ENCODE measurements at places on chromosomes 16 and 17.

- DNase-seq: no peak
These were observed 40.4 kb upstream of the NDRG4 start for GRCh38 chr16:58459344-58460218.

DNA sequence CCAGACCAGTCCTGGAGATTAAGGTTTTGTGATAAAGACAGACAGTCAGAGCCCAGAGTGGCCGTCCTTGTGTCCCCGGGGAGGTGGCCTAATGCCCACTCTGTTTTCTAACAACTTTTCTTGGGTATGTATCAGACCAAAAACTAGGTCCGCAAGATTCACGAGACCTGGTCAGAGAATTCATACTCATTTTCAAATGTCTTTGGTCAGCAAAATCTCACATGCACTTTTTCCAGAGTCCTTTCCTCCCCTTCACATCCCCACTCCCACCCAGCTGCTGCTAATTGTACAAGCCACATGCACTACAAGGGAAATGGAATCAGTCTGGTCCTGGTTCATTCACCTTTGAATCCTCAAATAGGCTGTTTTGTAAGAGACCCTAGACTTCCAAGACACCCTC is 61.7 kb downstream of the C17orf67 start:
- DNase-seq: no peak

DNA sequence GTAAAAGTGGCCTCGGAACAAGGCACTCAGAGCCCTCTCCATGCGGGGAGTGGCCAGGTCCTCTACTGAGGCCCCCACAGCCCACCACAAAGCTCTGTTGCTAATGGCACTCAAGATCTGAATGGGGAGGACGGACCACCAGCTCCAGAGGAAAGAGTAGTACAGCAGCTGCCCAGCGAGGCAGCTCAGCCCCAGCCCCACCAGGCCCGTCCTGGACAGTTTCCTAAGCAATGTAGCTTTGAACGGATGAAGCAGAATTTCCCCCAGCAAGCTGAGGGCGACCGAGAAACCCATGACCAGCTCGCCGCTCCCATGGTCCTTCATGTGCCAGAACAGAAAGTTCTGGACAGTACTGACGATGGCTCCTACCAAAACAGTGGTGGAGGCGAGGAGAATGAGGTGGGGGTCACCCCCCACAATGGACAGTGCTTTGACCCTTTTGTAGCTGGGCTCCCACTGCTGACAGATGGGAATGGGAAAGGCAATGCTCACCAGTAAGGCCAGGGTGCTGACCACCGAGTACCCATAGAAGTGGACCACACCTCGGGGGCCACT is 1.5 kb downstream of the MFSD6L start:
- no peak for DNase-seq

- no peak for DNase-seq
These were observed 27.1 kb upstream of the GPRC5C start for GRCh38 chr17:74404789-74405188.

DNA sequence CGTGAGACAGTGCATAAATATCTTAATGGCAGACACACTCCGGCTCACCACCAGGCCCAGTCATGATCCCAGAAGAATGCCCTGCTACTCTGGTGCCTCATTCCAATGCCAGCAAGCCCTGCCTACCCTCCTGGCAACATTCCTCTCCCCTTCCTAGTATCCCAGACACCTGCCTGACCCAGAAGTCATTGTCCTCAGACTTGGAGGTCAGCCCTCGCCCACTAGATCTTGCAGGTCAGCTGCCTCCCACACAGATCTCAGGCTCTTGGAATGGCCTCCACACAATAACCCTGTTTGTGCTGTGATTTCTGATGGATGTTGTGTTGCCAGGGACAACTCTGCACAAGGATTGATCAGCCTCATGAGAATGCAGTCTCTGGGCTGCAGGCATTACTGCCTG is 1.8 kb upstream of the TEX2 start:
- DNase-seq: no peak

GRCh38 chr17:56389356-56389755 is 204.1 kb upstream of the NOG start:
- no peak for DNase-seq

GRCh38 chr16:82195917-82196494 is 26.0 kb upstream of the MPHOSPH6 start:
- no peak for DNase-seq

- DNase-seq: peak; percentile 68
These were observed 10.8 kb downstream of the HID1 start for GRCh38 chr17:74961657-74962350.

DNA sequence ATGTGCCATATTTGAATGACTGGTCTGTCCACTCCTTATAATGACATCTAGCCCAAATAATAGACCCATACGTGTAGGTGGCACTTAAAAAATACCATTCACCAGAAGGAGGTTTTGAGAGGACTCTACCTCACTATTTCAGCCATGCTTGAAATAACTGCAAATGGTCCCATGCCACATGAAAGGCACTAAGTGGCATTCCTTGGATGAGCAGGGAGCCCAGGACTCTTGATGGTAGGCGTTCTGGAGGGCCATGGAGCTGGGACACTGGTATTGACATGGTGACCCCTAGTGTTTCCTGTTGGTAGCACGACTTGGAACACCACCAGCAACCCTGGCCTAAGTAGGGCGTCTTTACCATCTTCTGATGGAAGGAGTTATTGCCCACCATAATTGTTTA is 148.7 kb upstream of the ZFHX3 start:
- peak; percentile 30 for DNase-seq

DNA sequence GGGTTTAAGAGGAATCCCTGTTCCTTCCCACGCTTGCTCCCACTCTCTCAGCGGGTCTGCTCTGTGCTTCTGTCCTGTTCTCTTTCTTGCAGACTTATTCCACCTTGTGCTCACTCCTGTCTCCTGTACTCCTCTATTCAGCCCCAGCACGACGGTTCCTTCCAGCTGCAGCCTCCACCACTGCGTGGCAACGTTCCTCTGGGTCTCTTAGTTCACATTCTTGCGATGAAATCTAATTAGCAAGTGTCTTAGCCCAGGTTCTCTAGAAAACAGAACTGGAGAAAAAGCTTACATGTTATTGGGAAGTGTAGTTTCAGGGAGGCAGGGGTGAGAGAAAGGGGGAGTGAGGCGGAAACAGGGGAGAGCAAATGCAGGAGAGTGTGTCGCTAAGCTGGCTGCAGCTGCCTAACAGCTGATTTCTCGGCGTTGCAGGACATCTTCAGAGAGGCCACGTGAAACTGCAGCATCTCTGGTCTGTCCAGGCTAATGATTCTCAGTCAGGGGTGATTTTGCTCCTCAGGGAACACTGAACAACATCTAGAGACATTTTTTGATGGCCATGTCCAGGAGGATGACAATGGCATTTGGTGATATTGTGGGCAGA is 213.2 kb upstream of the NLRP1 start:
- DNase-seq: no peak

GRCh38 chr17:1469231-1469852 is 13.3 kb upstream of the CRK start:
- no peak for DNase-seq

DNA sequence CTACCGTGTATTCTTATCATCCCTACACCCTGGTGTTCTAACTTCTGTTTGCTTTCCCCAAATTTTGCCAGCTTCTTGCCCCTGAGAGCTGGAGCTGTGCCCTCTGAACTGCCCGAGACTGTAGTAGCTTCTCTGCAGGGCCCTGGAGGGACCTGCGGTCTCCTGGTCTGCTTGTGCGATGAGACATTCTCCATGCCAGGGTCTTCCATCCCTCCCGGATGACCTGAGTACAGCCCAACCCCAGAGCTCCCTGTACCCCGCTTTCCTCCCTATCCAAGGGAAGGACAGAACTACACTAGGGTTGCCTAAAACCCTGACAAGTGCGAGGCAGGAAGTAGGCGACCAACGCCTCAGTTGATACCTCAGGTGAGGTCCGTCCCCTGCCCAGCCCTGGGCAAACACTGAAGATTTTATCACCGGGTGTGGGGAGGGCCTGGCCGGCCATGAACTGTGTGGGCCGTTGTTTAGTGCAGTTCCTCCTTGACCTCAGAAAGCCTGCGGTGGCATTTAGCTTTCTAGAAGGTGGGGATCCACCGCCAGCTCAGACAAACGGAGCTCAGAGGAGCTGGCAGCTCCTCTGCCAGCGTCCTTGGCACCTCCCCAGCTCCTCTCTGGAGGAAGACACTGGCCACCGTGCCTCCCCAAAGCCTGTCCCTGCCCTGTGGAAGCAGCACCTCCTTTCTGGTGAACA is 13.7 kb downstream of the CANT1 start:
- no peak for DNase-seq

- DNase-seq: no peak
These were observed 7.2 kb upstream of the UNK start for GRCh38 chr17:75777296-75777922.

DNA sequence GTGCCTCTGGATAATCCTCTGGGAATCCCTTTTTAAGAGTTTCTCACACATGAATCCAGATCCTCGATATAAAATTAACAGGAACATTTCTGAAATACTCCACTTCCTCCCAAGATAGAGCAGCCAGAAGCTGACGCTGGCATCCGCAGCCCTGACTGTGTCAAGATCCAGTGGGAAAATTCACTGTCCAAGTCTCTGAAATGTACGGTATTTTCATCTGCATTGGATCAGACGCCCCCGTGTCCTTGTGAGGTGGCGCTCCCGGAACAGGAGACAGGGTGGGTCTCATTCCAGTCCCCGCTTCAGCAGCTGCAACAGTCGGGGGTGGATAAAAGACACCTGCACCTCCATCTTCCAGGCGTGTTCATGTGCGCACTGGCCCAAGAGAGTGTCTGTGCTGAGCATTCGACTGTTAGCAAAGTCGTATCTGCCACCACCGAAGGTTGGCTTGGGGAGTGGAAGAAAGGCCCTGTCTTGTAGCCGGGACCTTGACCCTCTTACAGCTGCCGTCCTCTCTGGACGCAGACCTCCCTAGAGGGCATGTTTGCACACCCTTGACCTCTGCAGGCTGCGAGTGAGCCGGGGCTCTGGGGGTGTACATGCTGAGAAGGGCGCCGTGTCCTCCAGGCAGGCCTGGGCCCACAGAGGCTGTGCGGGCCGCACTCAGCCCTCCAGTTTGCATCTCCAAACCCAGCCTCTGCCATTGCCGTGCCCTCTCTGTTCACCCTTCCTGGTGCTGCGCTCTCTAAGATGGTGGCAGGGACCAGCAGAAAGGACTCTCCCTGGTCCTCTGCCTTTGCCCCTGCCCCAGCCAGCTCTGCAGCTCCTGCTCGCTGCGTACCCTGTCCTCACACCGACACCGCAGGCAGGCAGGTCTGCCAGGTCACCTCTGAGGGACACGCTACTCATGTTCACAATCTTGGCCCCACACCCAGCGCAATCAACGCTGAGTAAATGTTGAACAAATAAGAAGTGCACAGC is 72.0 kb upstream of the CHMP6 start:
- DNase-seq: no peak

GRCh38 chr17:70859829-70860228 is 690.5 kb downstream of the KCNJ2 start:
- DNase-seq: no peak

DNA sequence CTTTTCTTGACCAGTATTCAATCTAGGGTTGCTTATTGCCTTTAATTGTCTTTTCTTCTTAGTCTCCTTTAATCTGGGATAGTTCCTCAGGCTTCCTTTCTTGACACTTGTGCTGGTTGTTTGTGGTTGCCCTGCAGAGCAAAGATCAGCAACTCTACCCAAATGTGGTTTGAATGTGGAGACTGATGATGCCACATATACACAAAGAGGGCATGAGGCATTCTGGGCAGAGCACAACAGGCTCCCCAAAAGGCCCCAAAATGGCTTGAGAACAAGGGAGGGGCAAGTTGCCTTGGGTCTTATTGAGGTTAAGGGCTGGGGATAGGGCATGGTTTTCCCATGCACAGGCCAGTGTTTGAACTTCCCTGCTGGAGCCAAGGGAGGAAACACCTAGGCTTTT is 29.8 kb upstream of the HOXB9 start:
- no peak for DNase-seq

DNA sequence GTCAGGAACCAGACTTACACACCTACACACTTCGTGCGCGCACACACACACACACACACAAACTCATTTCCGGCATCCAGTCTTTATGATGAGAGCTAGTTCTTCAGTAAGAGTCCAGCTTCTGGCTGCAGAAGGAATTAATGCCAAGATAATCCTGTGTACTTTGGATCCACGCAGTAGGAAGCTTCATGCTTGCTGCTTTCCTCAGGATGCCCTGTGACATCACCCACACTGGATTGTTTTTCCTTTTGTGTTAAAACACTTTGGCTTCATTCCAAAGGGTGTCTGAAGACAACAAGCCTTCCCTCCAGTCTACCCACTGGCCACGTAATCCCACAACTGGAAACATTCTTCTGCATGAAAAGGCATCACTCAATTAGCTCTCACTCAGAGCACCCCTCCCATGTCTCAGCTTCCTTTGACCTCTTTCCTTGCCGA is 35.4 kb downstream of the KCNJ16 start:
- no peak for DNase-seq

- DNase-seq: no peak
These were observed 5.0 kb downstream of the DEXI start for GRCh38 chr16:10937068-10937859.

- no peak for DNase-seq
These were observed 1.7 kb upstream of the RRAD start for GRCh38 chr16:66926961-66927436.

DNA sequence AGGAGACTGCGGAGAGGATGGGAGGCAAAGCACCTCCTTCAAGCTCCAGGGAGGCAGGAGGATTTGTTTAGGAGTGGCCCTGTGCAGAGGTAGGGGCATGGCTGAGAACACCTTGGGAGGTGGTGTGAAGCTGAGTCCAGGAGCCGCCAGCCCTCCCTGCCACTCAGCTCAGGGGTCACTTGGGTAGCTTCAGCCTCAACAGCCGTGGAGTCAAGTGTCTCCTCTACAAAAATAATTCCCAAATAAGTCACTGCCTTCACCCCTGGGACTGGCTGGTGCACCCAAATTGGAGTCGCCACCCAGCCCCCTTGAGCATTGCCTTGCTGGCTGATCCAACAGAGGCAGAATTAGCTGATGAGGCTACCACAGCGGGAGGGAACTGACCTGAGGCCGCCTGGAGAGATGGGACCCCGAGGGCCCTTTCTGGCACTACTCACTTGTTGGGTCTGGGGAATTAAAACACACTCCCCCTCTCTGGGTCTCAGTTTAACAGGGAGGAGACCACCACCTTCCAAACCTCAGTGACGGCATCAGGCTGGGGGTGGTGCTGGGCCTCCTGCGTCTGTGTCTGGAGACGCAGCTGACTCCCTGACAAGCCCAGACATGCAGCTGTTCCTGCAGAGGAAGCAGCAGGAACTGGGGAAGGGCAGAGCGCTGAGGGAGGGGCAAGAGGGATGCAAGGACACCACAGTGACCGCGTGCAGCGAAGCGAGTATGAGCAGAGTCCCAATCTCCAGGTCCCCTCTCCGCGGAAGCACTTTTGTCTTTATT is 87.9 kb upstream of the TOB1 start:
- peak; percentile 73 for DNase-seq

DNA sequence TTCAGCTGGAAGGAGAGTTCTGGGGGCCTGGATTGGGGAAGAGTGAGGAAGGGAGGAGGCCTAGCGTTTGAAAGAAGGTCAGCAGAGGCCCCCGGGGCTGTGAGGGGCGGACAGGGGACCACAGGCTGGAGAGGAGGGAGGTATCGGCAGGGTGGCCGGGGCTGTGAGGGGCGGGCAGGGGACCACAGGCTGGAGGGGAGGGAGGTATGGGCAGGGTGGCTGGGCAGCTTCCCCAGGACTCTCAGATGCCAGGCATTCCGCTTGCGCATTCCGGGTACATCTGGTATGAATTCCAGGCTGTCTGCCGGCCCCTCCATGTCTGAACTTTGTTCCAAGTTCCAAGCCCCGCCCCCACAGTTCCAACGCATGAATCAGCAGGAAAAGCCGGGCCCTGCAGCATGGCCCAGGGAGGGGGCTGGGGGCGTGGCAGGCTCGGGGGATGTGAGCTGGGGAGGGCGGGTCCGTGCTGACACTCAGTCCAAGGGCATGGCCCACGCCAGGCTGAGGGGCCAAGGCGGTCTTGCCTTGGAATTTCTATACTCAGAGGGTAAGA is 4.3 kb upstream of the TLCD2 start:
- peak; percentile 41 for DNase-seq

- no peak for DNase-seq
These were observed 22.1 kb downstream of the CNTNAP1 start for GRCh38 chr17:42704490-42704836.
